ENCODE measurements at places on chromosomes 11 and 22. TPM values are rescaled to one million over a fixed set of nuclear protein-coding genes. Genes with fewer than 3 reads are reported as not detected.

GRCh38 chr11:61152816-61153592 is 8.2 kb downstream of the VPS37C start:
- H3K4me1 ChIP-seq, result peaks cover 30% of the 10 kb centered on the region
- no peak for DNase-seq
- H3K27me3 ChIP-seq, result no peaks in the 10 kb centered on the region
- H3K36me3 ChIP-seq, result no peaks in the 10 kb centered on the region
- H3K27ac ChIP-seq, result no peak overlapping the region

DNA sequence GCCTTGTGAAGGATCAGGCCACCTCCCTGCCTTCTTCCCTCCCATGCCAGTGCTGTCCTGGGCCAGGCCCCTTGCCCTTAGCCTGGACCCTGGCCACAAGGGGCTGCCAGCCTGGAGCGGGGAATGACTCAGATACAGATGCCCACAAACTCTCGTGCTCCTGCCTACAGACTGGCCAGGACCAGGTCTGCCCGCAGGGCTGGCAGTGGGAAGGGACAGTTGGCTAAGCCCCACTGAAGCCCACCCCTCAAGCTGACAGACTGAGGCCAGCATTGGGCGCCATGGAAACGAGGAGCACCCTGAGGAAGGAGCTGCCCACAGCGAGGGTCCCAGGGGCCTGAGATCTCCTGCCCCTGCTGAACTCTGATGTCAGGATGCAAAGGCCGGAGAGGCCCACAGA is 14.1 kb downstream of the SCUBE1 start:
- no peaks in the 10 kb centered on the region for H3K27me3 ChIP-seq
- no peaks in the 10 kb centered on the region for H3K36me3 ChIP-seq
- no peak for DNase-seq
- no peak overlapping the region for H3K27ac ChIP-seq
- no peak overlapping the region for H3K4me3 ChIP-seq

Gene CYB5R3
- polyA plus RNA-seq, result 49.7 TPM

DNA sequence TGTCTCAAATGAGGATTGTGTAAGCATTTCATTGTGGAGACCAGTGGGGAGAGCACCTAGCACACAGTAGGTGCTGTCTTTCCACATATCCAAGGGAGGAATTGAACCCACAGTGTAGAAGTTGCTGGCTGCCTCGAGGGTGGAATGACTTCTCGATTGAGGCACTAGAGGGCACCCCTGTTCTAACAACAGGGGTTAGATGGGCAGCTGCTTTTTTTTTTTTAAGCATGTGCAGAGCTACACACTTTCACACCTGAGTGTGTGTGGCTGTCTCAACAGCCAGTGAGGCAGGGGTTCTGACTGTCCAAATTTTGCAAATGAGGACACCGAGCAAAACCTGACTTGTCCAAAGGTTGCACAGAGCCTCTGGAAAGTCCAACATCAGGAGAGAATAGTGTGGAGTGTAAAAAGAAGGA is 118.2 kb upstream of the CRYBB3 start:
- no peak overlapping the region for H3K27ac ChIP-seq
- no peaks in the 10 kb centered on the region for H3K36me3 ChIP-seq
- H3K4me1 ChIP-seq, result no peaks in the 10 kb centered on the region
- no peak overlapping the region for H3K4me3 ChIP-seq
- H3K27me3 ChIP-seq, result no peaks in the 10 kb centered on the region
- DNase-seq, result no peak

Measured in CD14-positive monocyte (primary cell).